ENCODE measurements at places on chromosomes 7 and 10. TPM values are rescaled to one million over a fixed set of nuclear protein-coding genes. Genes with fewer than 3 reads are reported as not detected.

DNA sequence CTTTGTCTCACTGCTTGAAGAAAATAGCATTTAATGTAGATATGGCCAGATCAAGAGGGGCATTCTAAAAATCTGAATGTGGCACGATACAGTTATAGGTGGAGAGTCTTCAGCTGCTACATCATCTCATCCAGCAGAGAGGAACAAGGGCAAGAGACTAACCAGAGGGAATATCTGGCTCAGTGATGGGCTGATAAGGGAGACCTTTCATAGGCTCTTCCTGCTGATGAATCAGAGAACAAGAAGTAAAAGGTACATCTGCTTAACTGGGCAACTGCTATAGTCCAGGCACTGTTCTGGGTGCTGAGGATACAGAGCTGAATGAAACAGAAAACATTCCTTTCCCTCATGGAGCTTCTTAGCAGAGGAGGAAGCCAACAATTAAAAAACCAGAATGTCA, 37.9 kb downstream of the PIP4K2A start:
- no peak for DNase-seq

DNA sequence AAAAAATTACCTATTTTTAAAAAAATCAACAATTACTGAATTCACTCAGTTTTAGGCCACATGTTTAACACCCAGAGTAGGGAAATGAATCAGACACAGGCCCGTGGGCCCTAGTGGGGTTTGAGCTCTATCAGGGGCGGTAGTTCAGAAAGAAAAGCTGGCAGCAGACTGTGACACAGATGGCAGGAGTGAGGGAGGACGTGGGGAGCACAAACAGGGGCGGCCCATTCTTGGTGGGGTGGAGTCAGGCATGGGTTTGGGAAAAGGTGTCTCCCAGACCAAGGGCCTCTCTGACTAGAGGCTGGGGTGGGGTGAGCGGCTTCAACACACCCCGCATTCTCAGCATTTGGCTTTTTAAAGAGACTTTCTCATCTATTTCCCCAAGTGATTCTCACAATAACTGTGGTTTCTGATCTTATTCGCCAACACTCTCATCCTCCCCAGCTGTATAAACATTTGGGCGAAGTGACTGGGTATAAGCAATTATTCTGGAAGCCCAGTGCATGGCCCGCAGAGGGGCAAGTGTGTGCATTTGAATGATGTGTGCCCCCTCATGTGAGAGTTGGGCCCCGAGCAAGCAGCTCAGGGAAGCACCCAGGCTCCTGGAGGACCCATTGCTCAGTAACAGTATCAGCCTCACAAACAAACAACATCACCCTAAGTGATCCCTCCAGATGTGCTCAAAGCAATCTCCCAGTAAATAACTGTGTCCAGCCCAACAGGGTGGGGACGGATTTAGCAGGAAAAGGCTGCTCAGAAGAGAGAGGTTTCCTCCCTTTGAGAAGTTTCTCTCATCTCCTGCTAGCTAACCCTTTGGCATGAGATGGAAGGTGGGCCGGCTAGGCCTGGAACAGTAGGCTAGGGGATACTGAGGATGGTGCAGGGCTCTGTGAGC, 437.6 kb upstream of the ZMIZ1 start:
- DNase-seq: no peak

GRCh38 chr10:2949948-2950354, 117.4 kb upstream of the PFKP start:
- no peak for DNase-seq

The EBLN1 gene
- total RNA-seq: not detected

DNA sequence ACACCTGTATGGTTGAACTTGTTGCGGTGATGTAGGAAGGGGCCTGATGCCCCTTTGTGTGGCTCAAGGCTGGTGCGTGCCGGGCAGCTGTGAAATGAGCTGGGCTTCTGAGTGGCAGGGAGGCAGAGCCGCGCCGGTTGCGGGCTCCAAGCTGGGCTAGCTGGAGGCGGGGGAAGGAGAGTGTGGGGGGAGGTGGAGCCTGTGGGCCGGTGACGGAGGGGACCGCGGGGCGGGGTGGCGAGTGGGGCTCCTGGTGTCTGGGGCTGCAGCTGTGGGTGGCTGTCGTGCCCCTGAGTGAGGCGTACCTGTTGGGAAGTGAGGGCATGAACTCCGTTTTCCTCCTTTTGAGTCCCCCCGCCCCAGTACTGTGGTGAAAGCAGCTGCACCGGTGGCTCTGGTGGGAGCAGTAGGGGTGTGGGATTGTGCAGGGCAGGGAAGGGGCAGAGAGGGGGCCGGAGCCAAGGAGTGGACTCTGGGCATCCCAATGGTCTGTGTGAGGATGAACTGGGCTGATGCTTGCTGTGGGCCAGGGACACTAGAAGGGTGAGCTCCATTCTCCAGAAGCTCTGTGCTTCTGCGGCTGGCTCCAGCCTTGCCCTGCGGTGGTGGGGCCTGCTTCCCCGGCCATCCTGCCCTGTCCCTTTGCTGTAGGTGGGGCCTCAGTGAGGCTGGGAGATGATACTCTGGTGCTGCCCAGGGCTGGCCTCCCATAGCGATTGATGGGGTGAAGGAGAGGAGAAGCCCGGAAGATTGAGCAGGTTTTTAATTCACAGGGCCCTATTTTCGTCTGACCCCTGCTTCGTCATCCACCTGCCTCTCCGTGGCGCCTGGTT, 41.7 kb downstream of the INPP5A start:
- DNase-seq: no peak

Data from sciatic nerve (tissue), 2 donors.